MCF 10A (cell line): ENCODE measurements at places on chromosomes 11 and 22. TPM values are rescaled to one million over a fixed set of nuclear protein-coding genes. Genes with fewer than 3 reads are reported as not detected.

DNA sequence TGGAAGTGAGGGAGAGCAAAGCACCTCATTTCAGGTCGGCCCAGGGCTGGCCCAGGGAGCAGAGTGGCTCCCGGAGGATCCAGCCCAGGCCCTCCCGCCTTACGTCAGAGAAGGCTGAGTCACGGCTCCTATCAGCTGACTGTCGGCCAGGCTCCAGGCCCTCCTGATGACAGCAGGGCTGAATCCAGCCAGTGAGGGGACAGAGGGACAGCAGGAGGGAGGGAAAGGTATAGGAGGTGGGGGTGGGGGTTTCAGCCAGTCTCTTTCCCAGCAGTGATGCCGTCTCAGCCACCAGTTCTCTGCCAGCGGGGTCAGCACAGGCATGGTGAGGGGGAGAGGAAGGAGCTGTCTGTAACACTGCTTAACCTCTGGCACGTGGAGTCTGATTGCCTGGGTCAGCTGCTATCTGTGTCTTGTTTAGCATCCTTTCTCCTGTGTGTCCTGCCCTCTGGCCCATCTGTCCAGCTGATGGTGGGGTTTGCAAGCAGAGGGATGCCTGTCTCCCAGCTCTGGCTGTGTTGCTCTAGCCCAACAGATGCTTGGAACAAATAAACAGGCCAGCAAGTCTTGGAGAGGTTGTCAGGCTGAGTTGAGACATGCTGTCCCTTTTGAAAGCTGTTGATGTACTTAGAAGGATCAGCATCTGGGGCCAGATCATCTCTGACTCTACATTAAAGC is 74.0 kb downstream of the ADAMTS15 start:
- H3K36me3 ChIP-seq, result no peaks in the 10 kb centered on the region
- no peaks in the 10 kb centered on the region for H3K27me3 ChIP-seq
- DNase-seq, result peak; percentile 85
- H3K4me1 ChIP-seq, result peaks cover 9% of the 10 kb centered on the region

DNA sequence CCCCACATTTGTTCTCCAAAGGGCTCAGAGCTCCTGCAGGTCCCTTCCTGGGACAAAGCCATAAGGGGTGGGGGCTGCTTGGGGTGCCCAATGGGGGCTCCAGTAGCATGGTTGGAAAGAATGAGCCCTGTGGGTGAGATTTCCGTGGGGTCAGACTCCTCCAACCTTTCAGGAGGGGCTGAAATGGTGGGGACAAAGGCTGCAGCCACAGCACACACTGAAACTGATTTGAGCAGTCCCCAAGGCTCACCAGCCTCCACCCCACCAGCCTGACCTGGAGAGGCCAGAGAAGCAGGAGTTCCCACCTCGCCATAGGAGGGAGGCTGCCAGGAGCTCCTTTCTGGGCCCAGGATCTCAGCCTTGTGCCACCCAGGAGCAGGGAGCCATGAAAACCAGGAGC is 69.2 kb downstream of the MN1 start:
- H3K27ac ChIP-seq, result no peak overlapping the region
- H3K36me3 ChIP-seq, result no peaks in the 10 kb centered on the region
- no peak for DNase-seq
- no peak overlapping the region for H3K4me3 ChIP-seq

The CHRM1 gene
- not detected in 2 replicates for total RNA-seq

The F2 gene
- not detected in 2 replicates for total RNA-seq
